Activated CD4-positive, alpha-beta T cell treated with anti-CD3 and anti-CD28 coated beads, Interleukin-2, Interleukin-4, amounts not matched to agents 100 ng/mL and 50 ng/mL, durations not matched to agents 16 hours and 8 hours (primary cell): ENCODE measurements at places on chromosomes 6 and 20.

DNA sequence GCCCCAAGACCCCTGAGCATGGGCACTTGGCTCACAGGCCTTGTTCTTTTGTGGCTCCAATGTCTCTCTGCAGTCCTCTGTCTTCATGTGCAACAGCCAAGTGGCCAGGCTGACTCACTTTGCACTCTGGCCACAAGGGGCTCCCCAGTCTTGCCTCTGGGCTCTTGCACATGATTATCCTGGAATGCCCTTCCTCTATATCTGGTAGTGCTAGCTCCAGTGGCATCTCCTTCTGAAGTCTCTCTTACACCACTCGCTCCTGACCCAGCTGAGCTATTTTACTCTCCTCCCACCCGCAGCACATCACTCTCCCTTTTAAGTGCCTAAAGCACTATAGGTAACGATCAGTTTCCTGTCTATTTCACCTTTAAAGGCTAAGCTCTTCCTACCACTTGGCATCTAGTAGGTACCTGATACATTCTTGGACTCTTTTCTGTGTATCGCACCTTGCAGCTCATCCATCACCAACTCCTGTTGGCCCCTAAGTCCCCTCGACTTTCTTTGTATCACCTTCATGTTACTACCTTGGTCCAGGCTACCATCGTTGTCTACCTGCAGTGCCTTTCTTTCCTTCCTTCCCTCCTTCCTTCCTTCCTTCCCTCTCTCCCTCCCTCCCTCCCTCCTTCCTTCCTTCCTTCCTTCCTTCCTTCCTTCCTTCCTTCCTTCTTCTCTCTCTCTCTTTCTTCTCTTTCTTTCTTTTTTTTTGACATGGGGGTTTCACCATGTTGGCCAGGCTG is 211.9 kb upstream of the RNF24 start:
- no peak for DNase-seq

GRCh38 chr20:37759052-37759553 is 65.3 kb downstream of the CTNNBL1 start:
- DNase-seq = no peak

DNA sequence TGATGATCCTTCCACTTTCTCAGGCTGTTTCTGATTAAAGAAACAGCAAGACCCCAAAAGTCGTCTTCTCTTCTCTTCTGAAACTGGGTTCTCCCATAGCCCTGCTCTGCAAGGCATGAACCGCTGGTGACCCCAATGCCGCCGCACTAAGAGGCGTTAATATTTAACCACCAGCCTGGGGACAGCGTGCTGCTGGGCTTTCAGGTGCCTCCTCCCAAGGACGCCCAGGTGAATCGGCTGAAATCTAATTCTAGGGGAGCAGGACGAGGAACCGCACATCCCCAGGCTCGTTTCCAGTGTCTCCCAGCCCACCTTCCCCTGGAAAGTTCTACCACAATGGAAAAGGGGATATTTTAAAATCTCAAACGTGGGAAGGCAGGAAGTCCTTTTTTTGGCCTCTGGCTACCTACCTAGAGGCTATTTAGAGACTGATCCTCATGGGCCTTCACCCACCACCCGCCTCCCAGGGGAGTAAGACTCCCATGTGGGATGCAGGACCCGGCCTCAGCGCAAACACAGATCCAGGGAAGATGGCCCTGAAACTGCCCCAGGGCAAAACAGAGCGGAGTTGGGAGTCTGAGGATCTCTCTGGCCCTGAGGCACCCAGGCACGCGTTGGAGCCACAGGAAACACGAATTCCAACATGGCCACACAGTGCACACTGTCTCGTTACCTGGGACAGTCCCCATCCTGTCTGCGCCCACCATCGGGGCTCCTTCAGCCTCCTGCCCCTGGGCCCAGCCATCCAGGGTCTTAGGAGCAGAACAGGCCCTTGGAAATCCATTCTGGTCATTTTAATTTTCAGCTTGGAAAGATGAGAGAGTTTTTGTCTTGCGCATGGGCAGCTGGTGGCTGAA is 56.2 kb downstream of the BMP7 start:
- DNase-seq = no peak

GRCh38 chr6:125806813-125807212 is 16.1 kb downstream of the NCOA7 start:
- DNase-seq = no peak

DNA sequence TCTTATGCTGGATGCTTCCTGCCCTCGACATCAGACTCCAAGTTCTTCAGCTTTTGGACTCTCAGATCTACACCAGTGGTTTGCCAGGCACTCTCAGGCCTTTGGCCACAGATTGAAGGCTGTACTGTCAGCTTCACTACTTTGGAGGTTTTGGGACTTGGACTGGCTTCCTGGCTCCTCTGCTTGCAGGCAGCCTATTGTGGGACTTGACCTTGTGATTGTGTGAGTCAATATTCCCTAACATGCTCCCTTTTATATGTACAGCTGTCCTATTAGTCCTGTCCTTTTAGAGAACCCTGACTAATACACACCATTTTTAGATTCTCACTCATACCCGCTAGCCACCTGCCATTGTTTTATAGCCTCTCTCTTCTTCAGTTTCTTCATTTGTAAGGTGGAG is 382.1 kb upstream of the TSHZ2 start:
- DNase-seq = no peak

GRCh38 chr6:41558033-41558807 is 12.0 kb downstream of the FOXP4 start:
- DNase-seq = no peak

GRCh38 chr6:12785301-12785700 is 68.7 kb downstream of the PHACTR1 start:
- no peak for DNase-seq

GRCh38 chr20:3885715-3886114 is 3.5 kb upstream of the PANK2 start:
- no peak for DNase-seq

DNA sequence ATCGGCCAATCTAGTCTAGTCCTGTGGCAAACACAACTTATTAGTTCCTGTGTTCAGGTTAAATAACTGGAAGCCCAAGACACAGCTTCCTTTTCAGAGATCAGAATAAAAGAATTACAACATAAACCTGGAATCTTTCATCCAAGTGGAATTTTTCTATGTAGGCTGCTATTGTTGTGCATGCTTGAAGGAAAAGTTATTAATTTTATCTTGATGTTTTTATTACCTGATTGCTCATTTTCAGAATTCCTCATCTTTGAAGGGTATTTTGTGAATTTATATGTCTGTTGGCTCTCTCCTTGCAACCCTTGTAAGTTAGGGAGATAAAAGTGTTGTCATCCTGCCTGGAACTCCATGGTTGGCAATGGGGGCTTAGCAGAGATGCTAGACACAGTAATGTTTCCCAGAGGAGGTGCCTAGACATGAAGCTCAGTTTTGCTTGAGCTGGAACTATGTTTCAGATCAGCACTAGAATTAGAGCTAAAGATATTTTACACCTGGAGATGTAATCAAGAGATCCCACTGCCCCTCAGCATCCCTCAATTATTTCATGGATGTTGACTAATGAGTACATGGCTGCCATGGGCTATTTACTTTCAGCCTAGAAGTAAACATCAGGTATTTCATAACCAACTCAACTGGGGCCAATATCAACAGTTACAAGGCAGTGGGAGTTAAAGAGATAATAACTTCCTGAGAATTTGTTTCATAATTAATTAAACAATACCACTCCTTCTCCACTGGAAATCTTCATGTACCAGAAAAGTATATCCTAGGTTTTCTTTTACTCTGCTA is 367.0 kb upstream of the MARCKS start:
- no peak for DNase-seq

GRCh38 chr20:57902473-57902872 is 192.7 kb upstream of the PMEPA1 start:
- peak; percentile 2 for DNase-seq

GRCh38 chr20:48761023-48761785 is 66.6 kb downstream of the PREX1 start:
- DNase-seq = peak; percentile 78

DNA sequence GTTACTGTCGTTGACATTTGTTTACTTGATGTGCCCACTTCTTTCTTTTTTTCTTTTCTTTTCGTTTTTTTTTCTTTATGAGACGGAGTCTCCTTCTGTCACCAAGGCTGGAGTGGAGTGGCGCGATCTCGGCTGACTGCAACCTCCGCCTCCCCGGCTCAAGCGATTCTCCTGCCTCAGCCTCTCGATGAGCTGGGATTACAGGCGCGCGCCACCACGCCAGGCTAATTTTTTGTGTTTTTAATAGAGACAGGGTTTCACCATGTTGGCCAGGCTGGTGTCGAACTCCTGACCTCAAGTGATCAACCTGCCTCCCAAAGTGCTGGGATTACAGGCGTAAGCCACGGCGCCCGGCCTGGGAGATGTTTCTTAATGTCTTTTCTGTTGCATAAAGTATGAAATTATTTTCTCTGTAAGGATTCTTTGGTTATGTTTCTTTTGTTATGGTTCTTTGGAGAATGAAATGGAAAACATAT is 33.3 kb upstream of the PRSS16 start:
- no peak for DNase-seq

- no peak for DNase-seq
Measured at GRCh38 chr6:46138281-46138680, 8.5 kb downstream of the ENPP4 start.

DNA sequence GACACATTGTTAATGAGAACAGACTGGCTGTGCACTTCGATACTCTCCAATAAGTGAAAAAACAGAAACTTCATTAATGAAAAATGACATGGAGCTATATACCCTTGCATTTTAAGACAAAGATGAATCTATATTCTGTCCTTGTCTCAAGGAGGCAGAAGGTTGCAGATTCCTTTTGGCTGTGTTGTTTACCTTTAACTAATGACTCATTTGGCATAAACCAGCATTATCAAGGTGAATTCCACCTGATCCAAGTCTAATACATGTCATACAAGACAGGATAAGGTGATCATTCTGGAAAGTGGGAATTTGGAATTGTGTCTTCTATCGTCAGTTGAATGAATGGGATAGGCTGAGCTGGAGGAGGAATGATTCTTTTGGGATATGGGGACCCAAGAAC is 192.9 kb downstream of the PLCB4 start:
- no peak for DNase-seq

- peak; percentile 9 for DNase-seq
Measured at GRCh38 chr6:45310118-45310788, 17.9 kb upstream of the RUNX2 start.

DNA sequence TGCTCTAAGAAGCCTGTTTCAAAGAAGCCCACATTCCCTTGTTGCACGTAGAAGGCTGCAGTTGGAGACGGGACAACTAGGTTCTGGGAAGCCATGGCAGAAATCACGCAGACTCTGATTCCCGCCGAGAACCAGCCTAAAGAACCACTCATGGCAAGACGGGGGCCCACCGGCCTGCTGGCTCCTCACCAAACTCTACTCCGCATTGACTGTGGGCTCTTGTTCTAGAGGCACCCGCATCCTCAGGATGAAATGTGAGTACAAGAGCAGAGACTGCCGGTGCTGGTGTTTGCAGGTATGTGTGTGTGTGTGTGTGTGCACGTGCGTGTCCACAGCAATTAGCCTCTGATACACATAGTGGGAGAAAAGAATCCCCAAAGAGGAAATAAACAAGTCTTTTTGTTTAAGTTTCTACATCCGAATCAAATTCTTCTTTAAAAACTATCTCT is 42.3 kb upstream of the NR2E1 start:
- DNase-seq = no peak

- DNase-seq = no peak
Measured at GRCh38 chr6:41548098-41548840, 2.1 kb downstream of the FOXP4 start.

DNA sequence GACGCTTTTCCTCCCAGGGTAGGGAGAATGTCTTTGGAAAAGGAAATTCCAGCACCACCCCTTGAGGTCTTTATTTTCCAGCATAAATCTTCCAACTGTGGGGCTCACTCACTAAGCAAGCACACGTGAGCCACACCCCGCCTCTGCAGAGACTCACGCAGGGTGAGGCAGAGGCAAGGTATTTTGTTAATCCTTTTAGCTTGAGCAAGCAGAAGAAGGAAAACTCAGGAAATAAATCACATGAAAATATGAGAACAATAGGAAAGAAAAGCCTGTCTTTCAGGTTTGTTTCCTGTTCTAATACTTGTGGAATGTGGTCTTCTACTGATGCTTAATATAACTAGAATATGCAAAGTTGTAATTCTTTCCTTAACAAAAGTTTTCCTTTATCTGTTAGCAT is 4.1 kb upstream of the PHACTR2 start:
- no peak for DNase-seq

GRCh38 chr6:101462576-101462975 is 69.1 kb downstream of the GRIK2 start:
- DNase-seq = no peak

- DNase-seq = no peak
Measured at GRCh38 chr20:50654904-50655303, 36.4 kb downstream of the RIPOR3 start.
